Activated naive CD4-positive, alpha-beta T cell treated with Interleukin-2 at 50 U/mL for 16 hours (primary cell): ENCODE measurements at places on chromosomes 16 and 17.

DNA sequence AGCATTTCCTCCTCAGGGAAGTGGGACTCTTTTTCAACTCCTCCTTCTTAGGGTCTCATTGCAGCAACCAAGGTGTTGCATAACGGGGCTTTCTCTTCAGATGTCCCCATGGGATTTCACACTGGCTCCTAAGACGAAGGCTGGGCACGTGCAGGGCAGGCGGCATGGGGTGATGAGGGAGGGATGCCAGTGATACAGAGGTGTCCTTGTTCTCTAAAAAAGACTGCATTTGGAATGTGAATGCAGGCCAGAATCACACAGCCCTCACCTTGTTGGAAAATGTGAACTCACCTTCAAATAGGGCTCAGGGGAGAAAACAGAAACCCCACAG is 105.6 kb downstream of the XYLT1 start:
- no peak for DNase-seq

DNA sequence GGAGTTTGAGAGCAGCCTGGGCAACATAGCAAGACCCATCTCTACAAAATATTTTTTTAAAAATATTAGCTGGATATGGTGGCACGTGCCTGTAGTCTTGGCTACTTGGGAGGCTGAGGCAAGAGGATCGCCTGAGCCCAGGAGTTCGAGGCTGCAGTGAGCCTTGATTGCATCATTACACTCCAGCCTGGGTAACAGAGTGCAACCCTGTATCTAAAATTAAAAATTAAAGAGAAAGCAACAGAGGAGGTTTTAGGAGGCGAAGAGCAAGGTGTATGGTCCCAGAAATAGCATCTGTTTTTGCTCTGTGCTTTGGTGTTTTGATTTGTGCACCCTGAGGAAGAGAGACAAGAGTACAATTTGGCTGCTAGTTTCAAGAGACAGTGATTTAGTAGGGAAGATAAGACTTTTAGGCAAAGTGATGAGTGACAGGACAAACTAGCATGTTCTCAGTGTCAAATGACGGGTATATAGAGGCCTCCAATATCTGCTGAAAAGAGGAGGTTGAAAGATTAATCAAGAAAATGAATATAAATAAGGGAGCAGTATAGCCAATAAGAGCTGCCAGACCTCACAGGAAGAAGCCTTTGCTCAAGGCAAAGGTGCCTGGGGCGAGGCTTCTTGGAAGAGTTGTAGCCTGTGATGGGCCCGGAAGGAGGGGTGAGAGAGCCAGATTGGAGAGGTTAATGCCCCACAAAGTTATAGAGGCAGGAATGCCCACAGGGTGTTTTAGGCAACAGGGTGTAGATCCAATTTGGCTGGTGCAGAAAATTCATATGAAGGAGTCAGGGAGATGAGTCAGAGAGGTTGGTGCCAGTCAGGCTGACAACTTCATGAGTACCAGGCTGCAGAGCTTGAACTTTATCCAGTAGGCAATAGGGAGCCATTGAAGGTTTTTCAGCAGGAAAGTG is 11.4 kb downstream of the HLF start:
- DNase-seq = no peak

GRCh38 chr17:69103557-69104233 is 38.0 kb downstream of the ABCA6 start:
- DNase-seq = no peak

DNA sequence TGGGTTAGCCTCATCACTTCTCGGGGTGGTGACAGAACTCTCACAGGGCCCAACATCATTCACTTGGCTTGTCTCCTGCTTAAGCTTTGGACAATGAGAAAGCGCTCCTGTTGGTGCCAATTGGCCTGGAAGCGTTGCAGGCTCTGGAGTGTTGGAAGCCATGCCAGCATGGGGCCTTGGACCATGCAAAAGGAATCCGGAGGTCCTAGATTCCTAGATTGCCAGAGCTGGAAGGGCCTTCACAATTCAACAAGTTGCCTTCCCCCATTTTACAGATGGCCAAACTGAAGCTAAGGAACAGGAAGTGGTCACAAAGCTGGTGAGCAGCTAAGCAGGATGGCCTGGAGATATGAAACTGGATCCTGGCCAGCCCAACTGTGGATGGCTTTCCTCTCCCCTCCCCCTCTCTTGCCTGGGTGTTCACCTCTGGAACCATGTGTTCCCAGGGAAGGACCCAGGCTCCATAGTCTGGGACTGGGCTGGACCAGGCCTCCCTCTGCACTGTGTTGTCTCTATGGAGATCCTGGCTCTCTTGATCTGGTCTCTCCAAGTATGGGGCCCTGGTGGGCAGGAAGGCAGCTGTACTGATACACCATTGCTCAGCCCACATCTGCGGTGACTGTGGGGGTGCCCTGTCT is 6.0 kb upstream of the IGFBP4 start:
- DNase-seq = no peak

DNA sequence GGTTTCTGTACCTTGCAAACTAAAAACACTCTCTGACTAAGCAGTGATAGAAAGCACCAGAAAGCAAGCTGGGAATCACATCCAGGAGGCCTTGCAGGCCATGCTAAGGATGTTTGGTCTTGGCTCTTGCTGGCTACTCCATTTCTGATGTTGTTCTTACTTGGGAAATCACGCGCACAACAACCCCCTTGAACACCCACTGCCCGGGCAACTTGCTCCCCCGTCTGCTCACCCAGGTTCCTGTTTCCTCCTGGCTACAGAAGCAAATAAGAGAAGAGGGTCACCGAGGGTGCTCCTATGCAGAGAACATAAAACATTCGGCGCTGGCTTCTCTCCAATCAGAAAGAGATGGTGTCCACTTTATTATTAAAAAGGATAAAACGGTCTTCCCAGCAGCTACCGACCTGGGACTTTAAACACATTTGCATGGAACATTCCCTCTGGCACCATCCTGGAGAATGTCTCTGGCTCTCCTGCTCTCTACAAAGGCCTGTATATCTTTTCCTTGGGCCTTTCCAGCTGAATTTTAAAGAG is 271.2 kb upstream of the RPL38 start:
- DNase-seq = no peak

DNA sequence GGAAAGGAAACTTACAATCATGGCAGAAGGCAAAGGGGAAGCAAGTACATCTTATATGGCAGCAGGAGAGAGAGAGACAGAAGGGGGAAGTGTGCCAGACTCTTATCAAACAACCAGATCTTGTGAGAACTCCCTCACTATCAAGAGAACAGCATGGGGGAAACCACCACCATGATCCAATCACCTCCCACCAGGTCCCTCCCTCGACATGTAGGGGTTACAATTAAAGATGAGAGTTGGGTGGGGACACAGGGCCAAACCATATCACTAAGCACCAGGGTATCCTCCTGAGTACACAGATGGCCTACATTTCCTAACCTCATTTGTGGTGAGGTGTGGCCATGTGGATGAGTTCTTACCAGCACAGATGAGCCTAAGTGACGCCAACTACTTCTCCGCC is 348.6 kb upstream of the ZFHX3 start:
- no peak for DNase-seq

GRCh38 chr17:28738680-28739384 is 5.0 kb upstream of the TRAF4 start:
- DNase-seq = peak; percentile 67

DNA sequence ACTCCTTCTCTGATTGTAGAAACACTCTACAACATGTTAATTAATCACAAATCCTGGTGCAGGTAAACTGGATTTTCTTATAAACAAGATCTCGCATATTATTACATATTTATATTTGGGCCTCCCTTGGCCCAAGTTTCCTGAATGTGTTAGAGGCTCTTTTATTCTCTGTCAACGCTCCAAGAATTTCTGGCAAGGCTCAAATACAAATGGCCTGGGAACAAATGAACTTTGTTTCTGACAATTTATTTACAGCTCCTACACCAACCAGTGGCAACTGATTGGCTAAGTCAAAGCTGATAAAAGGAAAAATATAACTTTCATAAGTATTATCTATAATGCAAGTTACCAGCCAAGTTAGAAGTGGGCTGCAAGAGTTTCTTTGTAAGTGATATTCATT is 64.9 kb upstream of the CORO6 start:
- no peak for DNase-seq

- no peak for DNase-seq
These were observed 188.8 kb upstream of the FOXF1 start for GRCh38 chr16:86321491-86321890.

- no peak for DNase-seq
These were observed 364.1 kb downstream of the CPPED1 start for GRCh38 chr16:12439399-12440227.

GRCh38 chr17:79746889-79747507 is 16.3 kb downstream of the ENPP7 start:
- no peak for DNase-seq

GRCh38 chr17:75468779-75469373 is 12.4 kb downstream of the TMEM94 start:
- no peak for DNase-seq

DNA sequence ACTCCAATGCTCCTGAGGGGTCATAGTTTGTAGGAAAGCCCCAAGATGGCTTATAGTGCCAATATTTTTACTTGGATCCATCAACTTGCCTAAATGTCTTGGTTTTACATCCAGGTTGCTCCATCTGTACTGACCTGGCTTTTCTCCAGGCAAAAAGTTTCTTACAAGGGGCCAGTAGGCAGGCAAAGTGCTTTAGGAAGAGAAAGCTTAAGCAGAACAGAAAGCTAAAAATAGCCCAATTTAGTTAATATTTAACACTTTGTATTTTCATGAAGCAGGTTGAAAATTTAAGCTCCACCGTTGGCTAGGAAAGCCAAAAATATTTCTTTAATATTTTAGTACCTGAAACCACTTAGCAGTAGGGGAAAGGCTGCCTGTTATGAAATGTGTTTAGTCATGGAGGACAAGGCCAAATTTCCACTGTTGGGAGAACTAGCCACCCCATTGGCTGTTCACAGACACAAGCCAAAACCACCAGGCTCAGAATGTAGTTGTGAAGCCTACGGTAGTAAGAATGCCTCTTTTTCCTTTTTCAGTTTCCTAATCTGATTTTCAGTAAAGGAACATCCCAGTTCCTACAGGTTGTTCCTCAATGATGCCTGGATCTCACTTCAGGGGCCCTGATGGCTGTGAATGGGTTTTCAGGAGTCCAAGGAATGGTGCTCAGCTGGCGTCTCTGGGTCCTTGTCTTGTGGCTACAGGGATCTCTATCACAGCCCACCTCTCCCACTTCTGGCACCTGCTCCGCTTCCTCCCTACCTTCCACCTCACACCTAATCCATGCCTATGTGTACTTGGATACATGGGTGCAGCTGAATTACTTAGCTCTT is 324.8 kb downstream of the PMP22 start:
- DNase-seq = no peak

DNA sequence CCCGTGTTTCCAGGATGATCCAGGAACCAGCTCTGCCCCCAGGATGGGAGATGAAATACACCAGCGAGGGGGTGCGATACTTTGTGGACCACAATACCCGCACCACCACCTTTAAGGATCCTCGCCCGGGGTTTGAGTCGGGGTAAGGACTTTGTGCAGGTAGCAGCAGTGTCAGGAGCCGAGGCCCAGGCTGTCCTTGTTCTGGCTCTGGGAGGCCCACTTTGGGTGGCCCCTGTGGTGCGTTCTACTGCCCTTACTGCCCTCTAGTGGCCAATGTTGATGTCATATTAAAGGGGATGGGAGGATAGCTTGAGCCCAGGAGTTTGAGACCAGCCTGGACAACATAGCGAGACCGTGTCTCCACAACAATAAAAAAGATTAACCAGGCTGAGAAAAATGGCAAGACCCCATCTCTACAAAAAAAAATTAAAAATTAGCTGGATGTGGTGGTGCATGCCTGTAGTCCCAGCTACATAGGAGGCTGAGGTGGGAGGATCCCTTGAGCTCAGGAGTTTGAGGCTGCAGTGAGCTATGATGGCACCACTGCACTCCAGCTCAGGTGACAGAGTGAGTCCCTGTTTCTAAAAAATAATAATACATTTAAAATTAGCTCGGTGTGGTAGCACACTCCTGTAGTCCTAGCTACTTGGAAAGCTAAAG is 20.9 kb upstream of the CLEC18A start:
- peak; percentile 25 for DNase-seq

DNA sequence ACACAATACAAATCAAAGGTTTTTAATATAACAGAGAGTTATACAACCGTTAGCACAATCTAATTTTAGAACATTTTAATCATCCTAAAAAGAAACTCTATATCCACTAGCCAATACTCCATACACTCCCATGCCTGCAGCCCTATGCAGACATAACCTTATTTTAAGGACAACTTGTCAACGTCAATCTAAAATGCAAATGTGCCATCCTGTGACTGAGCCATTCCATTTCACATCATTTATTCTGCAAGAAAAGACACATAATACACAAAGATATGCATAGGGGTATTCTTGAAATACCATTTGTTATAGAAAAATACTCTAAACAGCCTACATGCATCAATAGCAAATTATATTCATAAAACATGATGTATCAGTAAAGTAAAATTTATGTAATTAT is 106.7 kb downstream of the CEP112 start:
- DNase-seq = no peak

DNA sequence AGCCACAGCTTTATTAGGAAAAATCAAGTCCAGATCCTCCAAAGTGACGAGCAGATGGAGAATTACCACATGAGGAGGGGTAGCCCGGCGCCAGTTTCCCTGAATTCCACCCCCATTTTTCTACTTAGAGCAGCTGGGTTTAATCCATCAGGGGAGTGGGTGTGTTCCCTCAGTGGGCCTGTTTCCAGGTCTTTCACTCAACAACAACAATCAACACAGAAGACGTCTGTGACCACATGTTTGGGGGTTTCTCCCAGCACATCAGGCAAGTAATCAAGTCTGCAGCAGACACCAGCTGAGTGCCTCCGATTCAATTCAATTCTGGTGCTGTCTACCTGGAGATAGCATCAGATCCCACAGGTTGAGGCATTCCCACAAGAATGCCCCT is 6.8 kb downstream of the SLC6A2 start:
- no peak for DNase-seq

GRCh38 chr17:55683550-55684315 is 38.9 kb downstream of the TMEM100 start:
- DNase-seq = no peak

DNA sequence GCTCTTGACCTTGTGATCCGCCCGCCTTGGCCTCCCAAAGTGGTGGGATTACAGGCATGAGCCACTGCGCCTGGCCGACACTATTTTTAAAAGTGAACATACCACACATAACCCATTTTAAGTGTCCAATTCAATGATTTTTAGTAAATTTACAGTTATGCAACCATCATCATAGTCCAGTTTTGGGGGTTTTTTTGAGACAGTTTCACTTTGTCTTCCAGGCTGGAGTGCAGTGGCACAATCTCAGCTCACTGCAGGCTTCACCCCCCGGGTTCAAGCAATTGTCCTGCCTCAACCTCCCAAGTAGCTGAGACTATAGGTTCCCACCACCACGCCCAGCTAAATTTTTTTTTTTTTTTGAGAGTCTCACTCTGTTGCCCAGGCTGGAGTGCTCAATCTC is 3.1 kb upstream of the EPOP start:
- DNase-seq = no peak

- DNase-seq = no peak
These were observed 2.3 kb downstream of the LRRC3C start for GRCh38 chr17:39929646-39930407.

GRCh38 chr16:57071831-57072582 is 20.4 kb upstream of the CPNE2 start:
- DNase-seq = no peak
